Sciatic nerve (tissue), 2 donors: ENCODE measurements at places on chromosomes 5 and 9. TPM values are rescaled to one million over a fixed set of nuclear protein-coding genes. Genes with fewer than 3 reads are reported as not detected.

Gene SLC36A2
- total RNA-seq: 30.2 TPM

Gene INSYN2B
- total RNA-seq: 0.27 TPM

Gene ADGRD2
- total RNA-seq: not detected

Gene KCTD16
- total RNA-seq: 0.53 TPM

Gene PPP2R2B
- total RNA-seq: 54.1 TPM

Gene OR13C4
- total RNA-seq: not detected

Gene PFN3
- total RNA-seq: not detected

Gene ST8SIA4
- 17.3 TPM for total RNA-seq

Gene PDE6A
- total RNA-seq: not detected

Gene TRPM3
- total RNA-seq: 26.1 TPM

Gene IFNE
- not detected for total RNA-seq

GRCh38 chr5:126464959-126465358 is 41.8 kb downstream of the GRAMD2B start:
- DNase-seq: no peak

DNA sequence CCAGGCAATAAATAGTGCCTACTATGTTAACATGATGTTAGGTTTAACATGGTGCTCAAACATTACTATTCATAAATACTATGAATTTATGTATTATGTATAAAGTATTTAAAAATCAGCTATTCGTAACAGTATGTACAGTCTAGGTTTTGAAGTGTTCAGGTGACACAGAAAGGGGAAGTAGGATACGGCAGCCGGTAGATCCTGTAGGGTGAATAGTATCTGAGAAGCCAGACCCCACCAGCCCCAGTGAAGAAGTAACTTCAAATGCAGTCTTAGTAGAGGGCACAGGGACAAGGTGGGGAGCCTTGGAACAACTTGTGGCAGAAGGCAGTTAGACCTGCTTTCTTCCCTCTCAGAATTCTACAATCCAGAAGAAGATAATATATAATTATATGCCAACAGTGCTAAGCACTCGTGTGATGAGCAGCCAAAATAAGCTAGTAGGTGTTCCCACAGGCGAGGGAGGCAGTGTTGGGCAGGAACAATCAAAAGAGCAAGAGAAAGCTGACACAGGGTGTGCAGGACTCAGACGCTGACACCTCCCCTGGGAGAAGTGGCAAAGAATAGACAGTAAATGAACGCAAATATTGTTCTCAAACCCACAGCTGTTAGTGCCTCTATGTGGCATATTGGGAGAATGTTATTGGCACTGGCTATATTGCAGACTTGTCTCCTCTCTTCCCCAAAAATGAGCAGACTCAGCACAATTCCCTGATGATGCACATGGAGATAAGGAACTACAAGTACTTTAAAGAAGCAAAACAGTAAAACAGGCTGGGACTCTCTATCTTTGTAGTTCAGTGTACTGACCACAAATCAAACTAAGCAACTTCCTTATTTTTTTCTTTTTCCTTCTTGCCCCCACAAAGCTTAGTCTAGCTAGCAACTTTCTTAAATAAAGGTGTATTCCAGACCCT is 4.6 kb downstream of the ZNF367 start:
- no peak for DNase-seq

DNA sequence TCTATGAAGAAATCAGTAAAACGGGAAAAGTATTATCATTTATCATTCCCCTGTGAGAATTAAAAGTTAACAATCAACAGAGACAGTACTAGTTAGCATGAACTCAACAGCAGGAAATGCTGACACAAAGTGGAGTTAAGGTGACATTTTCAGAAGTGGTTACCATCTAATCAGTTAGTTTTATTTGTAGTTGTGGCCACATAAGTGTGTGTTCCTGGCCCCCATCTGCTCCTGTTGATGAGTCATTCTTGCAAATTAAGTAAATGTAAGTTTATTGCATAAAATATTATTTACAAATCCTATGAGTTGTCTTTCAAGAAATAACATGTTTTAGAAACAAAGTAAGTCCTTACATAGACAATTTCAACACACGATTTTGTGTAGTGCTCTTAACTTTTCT is 8.9 kb upstream of the BNC2 start:
- DNase-seq: no peak

DNA sequence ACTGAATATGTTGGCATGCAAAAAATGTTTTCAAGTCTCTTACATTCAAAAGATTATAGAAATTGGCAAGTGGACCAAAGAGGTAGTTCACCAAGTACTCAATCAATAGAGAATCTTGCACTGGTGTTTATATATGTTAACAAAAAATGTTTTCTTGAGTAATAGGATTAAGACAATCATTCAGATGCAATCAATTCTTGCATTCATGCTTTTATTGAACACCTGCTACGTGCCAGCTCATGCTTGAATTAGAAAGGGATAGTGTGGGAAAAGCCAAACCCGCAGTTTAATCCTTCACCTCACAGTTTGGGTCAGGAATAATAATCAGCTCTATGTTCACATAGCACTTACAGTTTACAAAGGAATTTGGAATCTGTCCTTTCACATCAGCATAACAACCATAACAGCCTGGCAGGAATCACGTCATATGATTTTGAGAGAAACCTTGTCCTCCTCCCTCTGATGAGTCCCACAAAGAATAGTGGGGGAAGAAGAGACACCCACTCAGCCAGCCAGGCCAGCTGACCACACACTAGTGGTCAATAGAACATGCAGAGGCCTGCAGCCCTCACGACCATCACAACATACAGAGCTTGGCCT is 36.8 kb upstream of the FRRS1L start:
- DNase-seq: no peak

DNA sequence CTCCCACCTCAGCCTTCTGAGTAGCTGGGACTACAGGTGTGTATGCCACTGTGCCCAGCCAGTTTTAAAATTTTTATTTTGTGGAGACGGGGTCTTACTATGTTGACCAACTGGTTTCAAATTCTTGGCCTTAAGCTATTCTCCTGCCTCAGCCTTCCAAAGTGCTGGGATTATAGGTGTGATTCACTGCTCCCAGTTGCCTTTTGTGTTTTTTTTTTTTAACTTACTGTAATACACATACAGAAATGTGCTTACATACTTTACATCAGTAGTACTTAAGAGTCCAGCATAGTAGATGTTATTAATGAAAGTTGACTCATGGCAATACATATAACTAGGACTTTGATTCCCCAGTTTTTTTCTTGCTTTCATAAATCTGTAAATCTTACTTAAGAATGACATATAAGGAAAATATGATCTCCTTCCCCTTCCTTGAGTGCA is 4.7 kb downstream of the MAN2A1 start:
- no peak for DNase-seq

DNA sequence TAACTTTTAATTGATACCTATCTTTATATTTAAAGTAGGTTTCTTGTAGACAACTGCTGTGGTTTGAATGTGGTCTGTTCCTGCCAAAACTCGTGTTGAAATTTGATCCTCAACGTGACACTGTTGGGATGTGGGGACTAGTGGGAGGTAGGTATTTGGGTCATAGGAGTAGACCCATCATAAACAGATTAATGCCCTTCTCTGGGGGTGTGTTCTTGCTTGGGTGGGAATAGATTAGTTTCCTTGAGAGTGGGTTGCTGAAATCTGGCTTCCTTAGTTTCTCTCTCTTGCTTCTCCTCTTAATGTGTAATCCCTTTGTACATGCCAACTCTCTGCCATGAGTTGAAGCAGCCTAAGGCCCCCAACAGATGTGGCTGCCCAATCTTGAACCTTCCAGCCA is 34.6 kb upstream of the IPPK start:
- no peak for DNase-seq

GRCh38 chr5:135329066-135329912 is 69.7 kb downstream of the MACROH2A1 start:
- no peak for DNase-seq

DNA sequence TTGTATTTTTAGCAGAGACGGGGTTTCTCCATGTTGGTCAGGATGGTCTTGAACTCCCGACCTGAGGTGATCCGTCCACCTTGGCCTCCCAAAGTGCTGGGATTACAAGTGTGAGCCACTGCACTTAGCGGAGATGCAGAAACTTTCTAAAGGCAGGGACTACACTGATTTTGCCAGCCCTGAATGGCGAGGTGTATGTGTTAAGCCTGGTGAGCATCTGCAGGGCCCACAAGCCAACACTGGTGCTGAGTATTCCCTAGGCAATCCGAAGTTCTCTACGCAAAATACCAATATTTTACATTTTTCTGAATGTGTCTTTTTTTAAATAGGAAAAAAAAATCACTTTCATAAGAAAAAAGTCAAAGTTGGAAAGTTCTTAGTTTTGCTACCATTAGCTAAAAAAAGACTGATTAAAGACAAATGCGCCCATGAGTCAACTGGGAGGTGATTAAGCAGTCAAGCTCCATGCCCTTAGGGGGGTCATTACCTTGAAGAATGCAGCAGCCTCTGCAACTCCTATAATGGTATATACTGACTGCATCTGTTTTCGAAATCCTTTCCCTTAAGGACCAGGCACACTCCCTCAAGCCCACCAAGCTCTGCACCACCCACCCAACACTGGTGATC is 502.8 kb downstream of the BNC2 start:
- DNase-seq: no peak

DNA sequence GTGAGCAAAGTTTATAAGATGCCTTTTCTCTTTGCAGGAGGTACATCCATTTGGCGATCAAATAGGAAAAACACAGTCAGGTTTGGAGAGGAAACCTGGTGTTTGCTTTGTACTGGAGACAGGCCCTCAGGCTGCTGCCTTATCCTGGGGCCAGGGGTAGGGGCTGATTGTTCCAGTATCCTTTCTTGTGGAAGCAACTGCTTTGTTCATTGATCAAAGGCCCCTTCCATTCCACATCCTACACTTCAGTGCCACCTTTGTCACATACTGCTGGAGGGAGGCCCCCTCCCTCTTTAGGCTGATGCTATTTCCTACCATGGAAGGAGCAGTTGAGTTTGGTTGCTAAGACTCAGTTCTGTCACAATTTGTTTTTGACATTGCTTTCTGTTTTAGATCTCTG is 778.1 kb downstream of the TLR4 start:
- DNase-seq: no peak

- DNase-seq: no peak
Observed at GRCh38 chr9:3441197-3441816, 84.5 kb downstream of the RFX3 start.

- DNase-seq: no peak
Observed at GRCh38 chr9:1959371-1959770, 55.8 kb upstream of the SMARCA2 start.

- DNase-seq: no peak
Observed at GRCh38 chr5:101647861-101648260, 648.2 kb downstream of the SLCO4C1 start.

DNA sequence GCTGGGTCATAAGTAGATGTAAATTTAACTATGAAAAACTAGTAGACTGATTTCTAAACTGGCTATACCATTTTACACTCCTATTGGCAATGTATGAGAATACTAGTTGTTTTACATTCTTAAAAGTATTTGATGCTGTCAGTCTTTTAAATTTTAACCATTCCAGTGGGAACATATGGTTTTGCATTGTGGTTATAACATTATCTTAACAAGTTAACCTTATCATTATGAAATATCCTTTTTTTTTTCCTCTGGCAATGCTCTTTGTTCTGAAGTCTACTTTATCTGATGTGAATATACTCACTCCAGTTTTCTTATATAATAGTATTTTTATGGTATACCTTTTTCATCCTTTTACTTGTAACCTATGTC is 548.9 kb upstream of the CLINT1 start:
- DNase-seq: no peak

- no peak for DNase-seq
Observed at GRCh38 chr5:72844218-72844603, 27.8 kb downstream of the TNPO1 start.

DNA sequence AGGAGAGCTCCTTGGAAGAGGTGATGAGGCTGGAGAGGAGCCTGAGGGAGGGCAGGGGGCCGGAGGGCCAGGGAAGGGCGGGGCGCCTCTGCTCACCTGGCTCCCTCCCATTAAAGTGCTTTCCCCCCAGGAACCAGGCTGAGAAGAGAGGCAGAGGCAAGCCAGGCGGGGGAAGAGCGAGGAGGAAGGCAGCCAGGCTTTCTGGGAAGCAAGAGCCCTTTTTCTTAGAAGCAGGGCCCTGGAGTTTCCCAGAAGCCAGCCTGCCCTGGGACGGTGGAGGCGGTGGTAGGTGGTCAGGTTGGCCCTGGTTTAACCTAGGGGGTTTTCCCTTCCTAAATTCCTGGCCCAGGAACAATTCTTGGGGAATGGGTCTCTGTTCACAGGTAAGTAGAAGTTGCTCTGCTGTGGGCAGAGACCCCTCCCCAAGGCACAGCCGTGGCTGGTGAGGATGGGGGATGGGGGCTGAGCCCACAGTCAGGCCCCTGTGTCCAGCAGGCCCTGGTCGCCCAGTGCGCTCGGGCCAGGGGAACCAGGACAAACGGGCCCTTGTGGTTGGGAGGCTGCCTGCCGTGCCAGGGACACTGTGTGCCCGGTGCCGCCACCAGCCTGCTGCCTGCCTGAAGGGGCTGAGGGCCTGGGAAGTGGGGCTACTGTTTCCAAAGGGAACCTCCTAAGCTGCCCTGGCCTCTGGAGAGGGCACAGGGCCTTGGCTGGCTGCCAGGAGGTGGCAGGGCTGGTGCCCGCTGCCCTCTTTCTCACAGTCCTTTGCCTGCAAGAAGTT is 16.6 kb upstream of the RALGDS start:
- DNase-seq: no peak

- DNase-seq: peak; percentile 69
Observed at GRCh38 chr5:139709582-139710318, 61.6 kb downstream of the CXXC5 start.

DNA sequence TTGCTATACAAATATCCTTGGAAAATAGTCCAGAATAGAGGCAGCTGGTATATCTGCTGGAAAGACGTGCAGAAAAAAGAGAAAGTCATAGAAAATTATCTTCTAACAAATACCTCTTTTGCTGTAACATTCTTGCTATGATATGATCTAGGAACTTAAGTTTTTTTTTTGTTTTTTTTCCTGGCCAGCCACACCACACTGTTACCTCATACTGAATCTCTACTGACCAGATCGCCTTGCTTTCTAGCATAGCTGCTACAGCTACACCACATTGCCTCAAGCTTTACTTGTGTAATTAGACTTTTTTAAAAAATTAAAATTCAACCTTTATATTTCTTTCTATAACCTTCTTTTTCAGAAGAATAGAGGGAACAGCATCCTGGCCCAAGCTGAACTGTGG is 142.2 kb upstream of the PRLR start:
- no peak for DNase-seq
